Activated naive CD4-positive, alpha-beta T cell (primary cell): ENCODE measurements at places on chromosomes 12 and 14.

GRCh38 chr12:92294676-92295440 lies 149.2 kb upstream of the BTG1 start:
- no peak for DNase-seq

GRCh38 chr12:124075841-124076240 lies 102.8 kb downstream of the ZNF664 start:
- DNase-seq, result no peak

GRCh38 chr14:49173765-49174373 lies 412.3 kb downstream of the RPS29 start:
- no peak for DNase-seq

DNA sequence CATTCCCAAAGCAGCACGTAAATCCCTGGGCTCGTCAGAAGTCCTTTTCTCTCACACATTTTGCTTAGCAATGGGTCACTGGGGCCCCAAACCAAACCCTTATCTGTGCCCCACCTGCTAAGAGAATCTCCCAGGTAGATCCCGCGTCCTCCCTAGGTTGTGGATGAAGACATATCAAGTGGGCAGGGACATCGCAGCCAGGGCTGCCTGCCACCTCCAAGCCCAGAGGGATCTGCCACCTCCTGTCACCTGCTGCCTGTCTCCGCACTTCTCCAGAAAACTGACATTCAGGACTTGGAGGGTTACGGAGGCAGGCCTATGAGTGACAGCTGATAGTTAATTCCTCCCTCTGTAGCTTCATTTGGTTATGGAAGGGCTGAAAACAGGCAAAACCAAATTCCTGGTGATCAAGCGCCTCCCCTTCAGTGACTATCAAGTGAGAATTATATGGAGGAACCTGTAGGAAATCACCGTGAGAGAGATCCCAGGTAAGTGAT lies 19.5 kb downstream of the BCL11B start:
- DNase-seq, result no peak

DNA sequence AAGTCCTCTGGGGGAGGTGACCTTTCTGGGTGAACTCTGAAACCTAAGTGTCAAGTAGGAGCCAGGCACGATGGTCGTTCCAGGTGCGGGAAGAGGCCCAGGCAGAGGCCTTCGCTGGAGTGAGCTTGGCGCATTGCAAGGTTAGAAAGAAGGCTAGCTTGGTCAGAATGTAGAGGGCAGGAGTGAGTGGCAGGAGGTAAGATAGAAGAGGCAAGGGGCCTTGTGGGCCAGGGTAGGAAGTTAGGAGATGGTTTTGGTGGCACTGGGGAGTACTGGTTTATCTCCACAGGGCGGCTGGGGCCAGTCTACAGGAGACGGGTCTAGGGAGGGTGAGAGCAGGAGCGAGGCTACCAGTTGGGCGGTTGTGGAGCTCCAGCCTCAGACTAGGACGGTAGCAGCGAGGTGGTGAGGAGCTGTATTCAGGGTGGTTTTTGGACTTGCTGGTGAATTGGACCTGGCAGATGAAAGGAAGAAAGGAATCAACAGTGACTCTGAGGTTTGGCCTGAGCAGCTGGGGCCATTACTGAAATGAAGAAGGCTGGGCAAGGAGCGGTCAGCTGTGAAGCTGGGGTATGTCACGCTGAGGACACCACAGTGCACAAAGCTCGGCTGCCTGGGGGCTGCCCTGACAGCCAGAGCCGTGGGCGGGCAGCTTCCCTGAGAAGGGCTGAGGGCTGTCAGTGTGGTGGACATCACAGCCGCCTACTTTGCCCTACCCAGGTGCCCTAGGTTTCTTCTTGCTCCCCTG lies 9.0 kb downstream of the MLXIP start:
- no peak for DNase-seq
